ENCODE measurements at places on chromosomes 11 and 22.

DNA sequence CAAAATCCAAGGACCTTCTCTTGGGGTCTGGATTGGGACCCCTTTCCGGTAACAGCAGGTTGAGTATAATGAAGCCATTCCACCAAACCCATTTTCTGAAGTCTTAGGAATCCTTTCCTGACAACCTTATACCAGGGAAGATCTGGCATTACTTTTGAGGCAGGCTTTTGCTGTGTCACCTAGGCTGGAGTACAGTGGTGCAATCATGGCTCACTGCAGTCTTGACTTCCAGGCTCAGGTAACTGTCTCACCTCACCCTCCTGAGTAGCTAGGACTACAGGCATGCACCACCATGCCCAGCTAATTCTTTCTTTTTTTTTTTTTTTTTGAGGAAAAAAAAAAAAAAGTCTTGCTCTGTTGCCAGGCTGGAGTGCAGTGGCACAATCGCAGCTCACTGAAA lies 55.8 kb upstream of the TREH start:
- DNase-seq: no peak

GRCh38 chr22:41907436-41908401 lies 7.2 kb downstream of the SHISA8 start:
- no peak for DNase-seq

DNA sequence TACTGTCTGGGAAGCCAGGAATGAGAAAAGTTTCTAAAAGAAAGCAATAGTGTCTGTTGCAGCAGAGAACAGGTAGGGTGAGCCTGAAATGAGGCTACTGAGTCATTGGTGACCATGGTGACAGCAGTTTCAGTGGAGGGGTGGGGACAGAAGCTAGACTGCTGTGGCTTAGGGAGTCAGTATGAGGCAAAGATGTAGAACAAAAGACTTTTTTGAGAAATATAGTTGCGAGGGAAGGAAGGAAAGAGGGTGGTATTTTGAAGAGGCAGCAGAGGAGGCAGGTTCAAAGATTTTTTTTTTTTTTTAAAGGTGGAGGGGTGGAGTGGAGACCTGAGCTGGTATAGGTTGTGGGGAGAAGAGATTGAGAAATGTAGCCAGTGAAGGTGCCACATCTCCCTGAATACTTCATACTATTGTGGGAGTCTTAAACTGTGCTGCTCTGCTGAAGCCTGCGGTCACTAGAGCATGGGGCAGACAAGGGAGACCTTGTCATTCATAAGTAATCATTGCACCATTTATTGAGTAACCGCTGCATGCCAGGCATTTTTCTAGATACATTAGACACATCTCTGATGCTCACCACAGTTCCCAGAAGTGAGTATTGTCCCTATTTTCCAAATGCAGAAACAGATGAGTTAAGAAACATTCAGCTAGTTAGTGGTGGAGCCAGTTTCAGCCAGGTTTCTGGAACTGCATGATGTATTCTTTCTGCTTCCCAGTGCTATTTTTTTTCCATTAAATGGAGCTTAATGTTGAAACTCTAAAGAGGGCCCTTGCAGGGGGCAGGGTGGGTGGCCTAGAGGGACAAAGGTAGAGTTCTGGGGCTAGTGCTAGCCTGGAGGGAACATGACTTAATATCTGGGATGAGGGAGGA lies 49.9 kb downstream of the STIM1 start:
- peak; percentile 97 for DNase-seq

DNA sequence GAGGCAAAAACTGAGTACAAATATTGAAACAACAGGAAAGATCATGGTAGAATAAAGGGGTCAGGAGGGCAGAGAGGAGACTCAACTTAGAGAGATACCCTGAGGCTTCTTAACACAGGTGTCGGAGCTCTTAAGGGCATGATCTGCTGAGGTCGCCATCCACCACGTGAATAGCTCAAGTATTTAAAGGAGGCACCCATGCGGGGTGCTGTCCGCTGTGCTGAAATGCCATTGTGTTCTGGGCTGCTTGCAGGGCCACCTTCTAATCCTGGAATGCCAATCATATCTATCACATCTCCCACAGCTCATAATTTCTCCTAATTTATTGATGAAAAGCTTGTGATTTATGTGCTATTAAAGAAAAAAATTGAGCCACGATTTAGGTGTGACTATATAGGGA lies 90.2 kb downstream of the SEZ6L start:
- peak; percentile 9 for DNase-seq

GRCh38 chr11:19234231-19234817 lies 6.4 kb downstream of the E2F8 start:
- DNase-seq: no peak

DNA sequence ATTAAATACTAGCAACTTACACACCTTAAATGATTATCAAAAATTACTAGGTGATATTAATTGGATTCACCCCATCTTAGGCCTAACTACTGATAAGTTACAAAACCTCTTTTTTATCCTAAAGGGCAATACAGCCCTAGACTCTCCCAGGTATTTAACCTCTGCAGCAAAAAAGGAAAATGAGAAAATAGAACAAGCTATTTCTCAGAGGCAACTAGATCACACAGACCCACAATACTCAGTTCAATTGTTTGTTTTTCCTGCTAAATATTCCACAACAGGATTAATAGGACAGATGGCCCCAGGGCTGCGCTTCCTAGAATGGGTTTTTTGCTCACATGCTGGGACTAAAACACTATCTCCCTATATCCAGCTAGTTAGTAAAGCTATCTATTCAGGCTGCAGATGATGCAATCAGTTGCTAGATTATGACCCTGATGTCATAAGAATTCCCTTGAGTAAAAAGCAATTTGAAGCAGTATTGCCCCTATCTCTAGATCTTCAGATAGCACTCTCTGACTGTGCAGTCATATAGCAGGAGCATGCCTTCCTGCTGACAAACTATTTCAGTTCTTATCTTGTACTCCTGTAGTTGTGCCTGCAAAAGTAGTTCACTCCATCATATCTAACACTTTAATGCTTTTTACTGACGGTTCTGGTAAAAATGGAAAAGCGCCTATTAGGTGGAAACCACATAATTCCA lies 1595.5 kb upstream of the TENM4 start:
- no peak for DNase-seq

GRCh38 chr11:2095198-2095520 lies 44.0 kb downstream of the IGF2 start:
- DNase-seq: no peak

Data from kidney epithelial cell (primary cell).